Activated CD4-positive, alpha-beta memory T cell treated with anti-CD3 and anti-CD28 coated beads for 36 hours (primary cell): ENCODE measurements at places on chromosomes 12 and 14. TPM values are rescaled to one million over a fixed set of nuclear protein-coding genes. Genes with fewer than 3 reads are reported as not detected.

Gene A2ML1
- not detected for total RNA-seq

Gene SCYL2
- total RNA-seq, result 26.7 TPM

Gene IGF1
- total RNA-seq, result not detected

Gene GSG1
- not detected for total RNA-seq

Gene CISTR
- total RNA-seq, result not detected

Gene GUCY2C
- not detected for total RNA-seq

Gene C14orf132
- total RNA-seq, result 3.2 TPM

Gene GCH1
- total RNA-seq, result 40.8 TPM

Gene AMN1
- total RNA-seq, result 4.7 TPM

Gene KRT72
- total RNA-seq, result not detected

Gene FOXG1
- not detected for total RNA-seq

Gene IL22
- 6.4 TPM for total RNA-seq

Gene GLIPR1L1
- not detected for total RNA-seq

Gene GALC
- total RNA-seq, result 14.7 TPM

GRCh38 chr12:116165036-116165425 lies 112.5 kb downstream of the MED13L start:
- no peak for DNase-seq

- no peak for DNase-seq
These were observed 6.5 kb downstream of the MBIP start for GRCh38 chr14:36313898-36314297.

DNA sequence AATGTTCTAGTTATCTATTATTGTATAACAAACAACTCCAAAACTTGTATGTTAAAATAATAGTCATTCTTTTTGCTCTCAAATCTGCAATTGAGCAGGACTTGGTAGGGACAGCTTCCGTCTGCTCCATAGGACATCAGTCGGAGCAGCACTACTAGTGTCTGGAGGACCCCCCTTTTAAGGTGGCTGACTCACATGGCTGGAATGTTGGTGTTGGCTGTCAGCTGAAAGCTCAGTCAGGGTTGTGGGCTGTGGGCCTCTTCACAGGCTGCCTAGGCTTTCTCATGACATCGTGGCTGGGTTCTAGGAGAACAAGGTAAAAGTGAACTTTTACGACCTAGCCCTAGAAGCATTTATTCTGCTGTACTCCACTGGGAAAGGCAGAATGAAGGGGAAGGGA lies 160.6 kb downstream of the ANO4 start:
- no peak for DNase-seq

DNA sequence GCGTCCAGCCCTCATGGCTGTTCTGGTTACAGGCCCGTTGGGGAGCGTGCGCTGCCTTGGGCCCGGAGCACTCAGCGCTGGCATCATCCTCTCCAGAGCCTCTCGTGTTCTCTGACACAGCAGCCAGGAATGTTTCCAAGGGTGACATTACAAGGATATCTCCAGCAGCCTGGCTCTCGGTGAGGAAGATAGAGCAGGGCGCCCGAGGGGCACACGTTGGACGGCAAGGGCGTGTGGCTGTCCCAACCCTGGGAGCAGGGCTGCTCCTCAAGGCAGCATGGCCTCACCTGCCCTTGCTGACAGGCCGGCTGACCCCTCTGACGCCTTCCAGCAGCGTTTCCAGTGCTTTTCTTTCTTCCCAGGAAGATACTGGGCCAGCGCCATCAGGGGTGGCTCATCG lies 14.4 kb downstream of the LRCOL1 start:
- DNase-seq, result no peak

- DNase-seq, result no peak
These were observed 15.6 kb upstream of the MCRS1 start for GRCh38 chr12:49583366-49584094.

GRCh38 chr14:67766035-67766680 lies 50.2 kb downstream of the ZFYVE26 start:
- no peak for DNase-seq

DNA sequence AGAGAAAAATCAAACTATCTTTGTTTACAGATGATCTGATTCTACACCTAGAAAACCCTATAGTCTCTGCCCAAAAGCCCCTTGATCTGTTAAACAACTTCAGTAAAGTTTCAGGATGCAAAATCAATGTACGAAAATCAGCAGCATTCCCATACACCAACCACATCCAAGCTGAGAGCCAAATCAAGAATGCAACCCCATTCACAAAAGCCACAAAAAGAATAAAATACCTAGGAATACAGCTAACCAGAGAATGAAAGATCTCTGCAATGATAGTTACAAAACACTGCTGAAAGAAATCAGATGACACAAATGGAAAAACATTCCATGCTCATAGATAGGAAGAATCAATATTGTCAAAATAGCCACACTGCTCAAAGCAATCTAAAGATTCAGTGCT lies 265.7 kb downstream of the AEBP2 start:
- no peak for DNase-seq

- no peak for DNase-seq
These were observed 615.1 kb downstream of the NRXN3 start for GRCh38 chr14:78785265-78785664.

GRCh38 chr12:76028571-76029277 lies 2.9 kb downstream of the PHLDA1 start:
- no peak for DNase-seq

- no peak for DNase-seq
These were observed 127.1 kb downstream of the NELL2 start for GRCh38 chr12:44748950-44749468.

DNA sequence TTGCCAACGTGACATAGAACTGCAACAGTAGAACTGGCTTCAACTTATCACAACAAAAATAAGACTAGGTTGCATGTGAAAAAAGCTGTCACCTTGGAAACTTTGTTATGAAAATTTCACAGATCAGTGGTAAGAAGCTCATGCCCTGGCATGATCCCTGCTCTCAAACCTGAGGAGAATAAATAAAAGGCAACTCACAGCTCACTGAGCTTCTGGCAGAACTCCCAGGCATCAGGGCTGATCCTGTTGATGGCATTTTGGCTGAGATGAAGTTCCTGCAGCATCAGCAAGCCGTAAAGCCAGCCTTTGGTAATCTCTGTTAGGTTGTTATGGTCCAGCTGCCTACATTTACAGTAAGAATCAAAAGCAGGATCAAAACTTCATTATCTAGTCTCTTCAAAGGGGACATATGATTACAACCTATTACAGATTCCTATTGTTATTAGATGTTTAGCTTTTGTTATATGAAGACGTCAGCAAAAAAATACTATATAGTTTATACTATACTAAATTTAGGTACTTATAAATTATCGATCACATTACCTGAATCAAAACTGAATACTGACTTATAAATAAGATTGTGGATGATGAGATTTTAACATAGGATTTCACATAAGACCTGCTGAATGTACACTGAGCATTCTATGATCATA lies 32.0 kb downstream of the LRIG3 start:
- no peak for DNase-seq

- no peak for DNase-seq
These were observed 11.5 kb upstream of the IFI27 start for GRCh38 chr14:94099006-94099405.

DNA sequence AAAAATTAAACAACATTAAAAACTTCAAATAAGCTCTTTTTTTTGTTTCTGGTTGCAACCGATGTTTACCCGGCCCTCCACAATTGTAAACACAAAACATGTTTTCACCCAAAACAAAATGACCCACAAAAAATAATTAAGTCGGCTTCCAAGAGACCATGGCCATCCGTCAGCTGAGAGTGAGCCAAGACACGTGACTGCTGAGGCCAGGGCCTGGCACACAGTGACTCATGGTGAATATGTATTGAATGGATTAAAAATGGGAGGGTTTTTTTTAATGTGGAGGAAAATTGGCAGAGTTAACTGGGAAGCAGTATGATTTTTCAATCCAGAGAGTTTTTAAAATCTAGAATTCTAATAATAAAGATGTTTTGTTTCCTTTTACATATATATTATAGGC lies 13.8 kb upstream of the CPNE8 start:
- no peak for DNase-seq

DNA sequence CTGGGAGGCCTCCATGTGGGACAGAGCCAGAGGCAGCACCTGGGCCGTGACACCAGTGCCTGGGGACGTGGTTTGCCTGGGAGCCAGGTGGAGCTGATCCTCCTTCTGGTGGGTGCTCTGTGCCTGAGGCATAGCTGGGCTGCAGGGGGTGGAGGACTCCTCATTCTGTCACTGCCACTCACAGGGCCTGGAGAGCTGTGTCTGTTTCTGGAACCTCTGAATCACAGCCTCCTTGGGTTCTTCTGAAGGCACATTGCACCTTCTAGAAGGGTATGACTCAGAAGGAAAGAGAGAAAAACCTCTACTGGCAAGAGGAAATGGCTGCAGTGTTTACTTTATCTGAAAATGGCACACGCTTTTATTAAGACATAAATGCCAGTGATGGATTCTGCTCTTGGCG lies 659.8 kb downstream of the VRK1 start:
- DNase-seq, result peak; percentile 88

GRCh38 chr14:54589076-54589475 lies 22.1 kb downstream of the SAMD4A start:
- DNase-seq, result no peak

- DNase-seq, result no peak
These were observed 94.1 kb downstream of the MSRB3 start for GRCh38 chr12:65372574-65372973.

DNA sequence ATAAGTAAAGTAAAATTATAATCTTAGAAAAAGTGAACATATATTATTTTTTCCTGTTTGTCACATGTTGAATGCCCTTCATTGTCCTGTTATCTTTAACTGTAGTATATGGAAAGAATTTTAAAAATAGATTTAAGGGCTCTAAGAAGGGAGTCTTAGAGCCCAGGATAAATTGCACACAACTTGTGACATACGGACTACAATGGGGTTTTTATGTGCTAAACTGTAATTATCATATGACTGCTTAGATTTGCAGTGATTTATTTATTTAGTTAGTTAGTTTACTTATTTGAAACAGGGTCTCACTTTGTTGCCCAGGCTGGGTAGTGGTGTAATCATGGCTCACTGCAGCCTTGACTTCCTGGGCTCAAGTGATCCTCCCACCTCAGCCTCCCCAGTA lies 187.8 kb upstream of the HMGA2 start:
- no peak for DNase-seq

- DNase-seq, result no peak
These were observed 53.5 kb upstream of the DUSP6 start for GRCh38 chr12:89405626-89406345.

DNA sequence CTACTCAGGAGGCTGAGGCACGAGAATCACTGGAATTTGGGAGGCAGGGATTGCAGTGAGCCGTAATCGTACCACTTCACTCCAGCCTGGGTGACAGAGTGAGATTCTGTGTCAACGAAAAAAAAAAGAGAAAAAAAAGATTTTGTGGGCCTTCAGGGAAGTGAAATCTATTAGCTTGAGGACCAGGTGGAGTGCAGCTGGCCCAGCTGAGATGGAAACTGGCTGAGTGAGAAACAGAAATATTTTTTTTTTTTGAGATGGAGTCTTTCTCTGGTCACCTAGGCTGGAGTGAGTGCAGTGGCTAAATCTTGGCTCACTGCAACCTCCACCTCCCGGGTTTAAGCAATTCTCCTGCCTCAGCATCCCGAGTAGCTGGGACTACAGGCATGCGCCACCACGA lies 2.3 kb upstream of the CLEC4C start:
- DNase-seq, result no peak

- no peak for DNase-seq
These were observed 109.6 kb downstream of the EML5 start for GRCh38 chr14:88683119-88683518.

DNA sequence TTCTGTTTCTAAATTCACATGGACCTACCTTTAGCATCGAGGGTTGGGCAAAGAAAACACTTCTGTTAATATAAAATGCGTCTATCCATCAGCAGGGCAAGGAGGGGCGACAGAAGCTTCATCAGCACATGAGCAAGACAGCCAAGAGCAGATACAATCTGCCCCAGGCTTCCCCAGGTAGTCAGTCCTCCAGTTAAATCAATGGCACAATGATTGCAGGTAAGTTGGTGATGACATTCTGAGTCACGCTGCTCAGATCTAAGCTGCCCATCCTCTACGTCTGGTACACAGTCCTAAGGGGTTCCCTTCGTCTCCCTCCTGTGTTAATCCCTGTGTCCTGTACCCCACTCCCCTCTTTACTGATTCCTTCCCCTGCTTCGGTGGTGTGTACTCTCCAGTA lies 38.8 kb downstream of the MAP3K9 start:
- no peak for DNase-seq

GRCh38 chr14:24630872-24631477 lies 3.0 kb downstream of the GZMB start:
- DNase-seq, result no peak

DNA sequence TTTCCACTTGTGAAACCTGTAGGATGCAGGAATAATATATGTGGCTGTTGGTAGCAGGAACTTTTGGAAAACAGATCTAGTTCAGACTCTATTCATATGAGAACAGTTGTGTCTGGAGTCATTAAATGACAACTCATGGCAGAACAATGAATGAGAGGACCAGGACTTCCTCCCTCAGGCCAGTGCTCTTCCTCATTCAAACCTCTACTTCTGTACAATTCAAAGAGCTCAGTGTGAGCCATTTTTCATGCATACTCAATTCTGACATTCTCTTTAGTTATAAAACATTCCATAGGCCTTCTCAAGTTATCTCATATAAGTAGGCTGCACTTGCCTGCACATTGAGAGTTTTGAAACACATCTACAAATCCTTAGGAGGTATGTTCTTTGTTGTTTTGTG lies 1526.6 kb upstream of the FLRT2 start:
- DNase-seq, result no peak

DNA sequence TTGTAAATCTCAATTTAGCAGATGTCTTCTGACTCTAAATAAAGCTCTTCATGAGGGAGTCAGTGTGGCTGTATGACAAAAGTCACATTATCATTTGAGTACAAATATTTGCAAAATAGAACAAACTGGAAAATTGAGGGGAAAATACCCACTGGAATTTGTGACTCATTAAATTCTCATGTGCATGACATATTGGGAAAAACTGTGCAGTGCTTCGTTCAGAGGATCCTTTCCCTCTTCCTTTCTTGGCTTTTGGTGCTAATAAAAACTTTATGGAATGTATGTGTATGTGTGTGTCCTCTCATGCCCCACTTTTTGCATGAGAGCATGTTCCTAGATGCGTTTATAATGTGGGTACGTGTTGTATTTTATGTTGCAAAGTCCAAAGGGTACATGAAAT lies 267.8 kb downstream of the KTN1 start:
- no peak for DNase-seq
